ENCODE measurements at places on chromosomes 5 and 9. TPM values are rescaled to one million over a fixed set of nuclear protein-coding genes. Genes with fewer than 3 reads are reported as not detected.

- no peaks in the 10 kb centered on the region for H3K36me3 ChIP-seq
- H3K4me3 ChIP-seq: no peak overlapping the region
- no peaks in the 10 kb centered on the region for H3K27me3 ChIP-seq
- H3K27ac ChIP-seq: no peak overlapping the region
- H3K4me1 ChIP-seq: no peaks in the 10 kb centered on the region
Observed at GRCh38 chr5:8842971-8843551, 702.8 kb downstream of the SEMA5A start.

- no peak for DNase-seq
- H3K4me3 ChIP-seq: no peak overlapping the region
- no peak overlapping the region for H3K27ac ChIP-seq
- no peaks in the 10 kb centered on the region for H3K4me1 ChIP-seq
- H3K27me3 ChIP-seq: no peaks in the 10 kb centered on the region
- H3K36me3 ChIP-seq: no peaks in the 10 kb centered on the region
Observed at GRCh38 chr5:125874057-125874456, 549.2 kb upstream of the GRAMD2B start.

GRCh38 chr5:139063664-139064054, 134.5 kb downstream of the SIL1 start:
- H3K27me3 ChIP-seq: no peaks in the 10 kb centered on the region
- H3K36me3 ChIP-seq: no peaks in the 10 kb centered on the region
- no peak for DNase-seq
- H3K4me1 ChIP-seq: peaks cover 14% of the 10 kb centered on the region
- H3K27ac ChIP-seq: no peak overlapping the region
- no peak overlapping the region for H3K4me3 ChIP-seq

DNA sequence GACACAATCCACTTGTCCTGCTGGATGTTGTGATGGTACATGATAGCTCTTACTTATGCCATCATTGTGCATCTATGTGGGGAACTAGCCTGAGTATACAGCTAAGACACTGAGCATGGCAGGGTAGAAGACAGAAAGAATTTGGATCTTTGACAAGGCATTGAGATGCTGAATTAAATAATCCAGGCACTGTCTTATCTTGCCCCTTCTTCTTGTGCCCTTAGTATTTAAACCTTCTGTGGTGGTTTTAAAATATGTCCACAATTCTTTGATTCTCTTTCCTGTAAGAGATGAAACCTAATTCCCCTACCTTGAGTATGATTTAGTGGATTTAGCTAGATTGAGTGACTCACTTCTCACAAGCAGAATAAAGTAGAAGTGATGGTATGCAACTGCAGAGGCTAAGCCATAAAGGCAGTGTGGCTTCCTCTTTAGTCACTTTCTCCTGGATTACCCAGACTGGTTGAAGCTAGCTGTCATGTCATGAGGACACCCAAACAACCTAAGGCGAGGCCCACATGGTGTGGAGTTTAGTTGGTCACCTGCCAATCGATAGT, 174.0 kb upstream of the NREP start:
- DNase-seq: no peak
- H3K27ac ChIP-seq: no peak overlapping the region
- H3K36me3 ChIP-seq: no peaks in the 10 kb centered on the region
- H3K4me3 ChIP-seq: no peak overlapping the region
- no peaks in the 10 kb centered on the region for H3K4me1 ChIP-seq

DNA sequence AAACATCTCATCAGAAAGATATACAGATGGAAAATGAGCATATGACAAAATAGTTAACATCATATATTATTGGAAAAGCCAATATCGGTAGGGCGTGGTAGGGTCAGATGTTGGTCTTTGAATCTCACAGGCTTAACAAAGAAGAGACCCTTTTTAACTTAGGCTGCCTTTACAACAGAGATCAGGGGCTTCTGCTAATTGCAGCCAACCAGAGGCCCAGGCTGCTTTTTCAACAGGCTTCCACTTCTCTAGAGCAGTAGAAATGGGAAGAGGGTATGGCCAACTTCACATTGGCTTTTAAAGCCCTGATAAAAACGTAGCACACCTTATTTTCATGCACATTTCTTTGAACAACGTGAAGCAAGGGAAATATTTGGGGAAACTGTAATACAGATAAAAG, 764.3 kb upstream of the CTNND2 start:
- H3K27me3 ChIP-seq: no peaks in the 10 kb centered on the region
- DNase-seq: no peak
- H3K36me3 ChIP-seq: no peaks in the 10 kb centered on the region
- H3K4me3 ChIP-seq: no peak overlapping the region
- no peaks in the 10 kb centered on the region for H3K4me1 ChIP-seq

GRCh38 chr9:78831726-78832125, 534.8 kb downstream of the PSAT1 start:
- H3K4me1 ChIP-seq: no peaks in the 10 kb centered on the region
- H3K4me3 ChIP-seq: no peak overlapping the region
- H3K27ac ChIP-seq: no peak overlapping the region
- no peaks in the 10 kb centered on the region for H3K36me3 ChIP-seq
- H3K27me3 ChIP-seq: no peaks in the 10 kb centered on the region
- DNase-seq: no peak

- no peak for DNase-seq
- H3K27ac ChIP-seq: no peak overlapping the region
- H3K4me3 ChIP-seq: no peak overlapping the region
- peaks cover 4% of the 10 kb centered on the region for H3K27me3 ChIP-seq
- H3K4me1 ChIP-seq: no peaks in the 10 kb centered on the region
Observed at GRCh38 chr5:137595396-137596079, 96.4 kb upstream of the SPOCK1 start.

- DNase-seq: no peak
- no peak overlapping the region for H3K4me3 ChIP-seq
- H3K4me1 ChIP-seq: no peaks in the 10 kb centered on the region
- H3K27me3 ChIP-seq: no peaks in the 10 kb centered on the region
Observed at GRCh38 chr9:74369844-74370243, 127.3 kb upstream of the RORB start.

DNA sequence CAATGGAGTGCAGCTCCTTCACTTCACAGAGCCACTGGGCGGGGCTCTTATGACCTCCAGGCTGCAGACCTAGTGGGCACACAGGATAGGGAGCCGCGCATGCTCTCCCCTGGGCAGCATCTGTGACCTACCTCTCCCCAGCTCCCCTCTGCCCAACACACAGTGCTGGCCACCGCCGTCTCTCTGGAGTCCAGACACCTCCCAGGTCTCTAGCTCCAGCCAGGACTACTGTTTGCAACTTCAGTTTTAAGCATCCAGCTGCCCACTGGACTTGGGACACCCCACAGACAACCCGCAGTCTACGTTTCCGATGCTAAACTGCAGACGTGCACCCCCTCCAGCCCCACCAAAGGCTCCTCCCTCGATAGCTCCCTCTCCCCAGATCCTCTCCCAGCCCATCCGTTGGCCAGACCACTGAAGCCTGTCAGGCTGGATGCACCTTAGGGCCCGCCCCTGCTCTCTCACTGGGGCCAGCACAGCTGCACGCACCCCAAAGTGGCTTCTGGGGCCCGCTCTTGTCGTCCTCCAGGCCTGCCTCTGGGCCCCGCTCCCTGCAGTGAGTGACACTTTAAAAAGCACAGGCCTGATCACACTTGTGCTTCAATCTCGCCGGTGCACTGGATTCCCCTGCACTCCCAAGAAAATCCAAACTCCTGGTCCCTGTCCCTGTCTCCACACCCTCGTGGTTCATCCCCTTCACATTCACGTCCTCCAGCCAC, 11.3 kb downstream of the FLT4 start:
- no peak overlapping the region for H3K4me3 ChIP-seq
- no peaks in the 10 kb centered on the region for H3K4me1 ChIP-seq
- no peaks in the 10 kb centered on the region for H3K27me3 ChIP-seq
- H3K27ac ChIP-seq: no peak overlapping the region

- no peaks in the 10 kb centered on the region for H3K36me3 ChIP-seq
- no peak overlapping the region for H3K4me3 ChIP-seq
- no peak for DNase-seq
- no peaks in the 10 kb centered on the region for H3K4me1 ChIP-seq
Observed at GRCh38 chr5:128036950-128037349, 46.6 kb upstream of the SLC12A2 start.

- no peaks in the 10 kb centered on the region for H3K36me3 ChIP-seq
- no peak for DNase-seq
- no peaks in the 10 kb centered on the region for H3K4me1 ChIP-seq
- no peak overlapping the region for H3K27ac ChIP-seq
Observed at GRCh38 chr5:53335115-53335514, 145.3 kb upstream of the FST start.

DNA sequence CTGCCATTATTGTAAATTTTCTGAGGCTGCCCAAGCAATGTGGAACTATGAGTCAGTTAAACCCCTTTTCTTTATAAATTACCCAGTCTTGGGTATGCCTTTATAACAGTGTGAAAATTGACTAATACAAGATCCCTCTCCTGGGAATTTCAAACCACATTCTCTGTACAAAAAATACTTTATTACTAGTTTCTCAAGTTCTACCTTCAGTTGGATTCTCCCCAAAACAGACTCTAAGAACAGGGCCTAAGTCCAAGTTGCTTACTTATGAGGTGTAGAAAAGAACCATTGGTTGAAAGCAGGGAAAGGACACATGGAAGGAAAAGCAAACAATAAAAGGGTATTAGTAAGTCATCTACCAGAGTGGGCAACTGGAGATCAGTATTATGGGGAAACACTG, 343.2 kb downstream of the TMEM232 start:
- H3K4me1 ChIP-seq: no peaks in the 10 kb centered on the region
- H3K4me3 ChIP-seq: no peak overlapping the region
- H3K27me3 ChIP-seq: no peaks in the 10 kb centered on the region
- no peaks in the 10 kb centered on the region for H3K36me3 ChIP-seq
- no peak overlapping the region for H3K27ac ChIP-seq
- no peak for DNase-seq

DNA sequence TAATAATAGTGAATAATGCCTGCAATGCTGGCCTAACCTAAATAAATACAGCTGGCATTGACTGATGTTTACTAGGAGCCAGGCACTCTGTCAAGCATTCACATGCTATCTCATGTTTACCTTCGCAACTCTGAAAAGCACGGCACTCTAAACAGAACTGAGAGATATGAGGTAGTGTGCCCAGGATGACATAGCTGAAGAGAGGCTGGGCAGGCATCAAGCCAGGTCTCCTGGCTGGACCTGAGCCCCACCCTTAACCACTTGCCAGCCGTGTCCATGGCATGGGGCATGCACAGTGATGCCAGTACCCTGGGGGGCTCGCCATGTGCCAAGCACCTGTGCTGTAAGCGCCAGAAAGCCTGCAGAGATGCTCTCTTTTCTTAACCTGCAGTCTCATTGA, 119.4 kb upstream of the MVB12B start:
- no peak for DNase-seq
- H3K27me3 ChIP-seq: peaks cover 7% of the 10 kb centered on the region
- H3K27ac ChIP-seq: no peak overlapping the region
- H3K4me1 ChIP-seq: no peaks in the 10 kb centered on the region
- no peak overlapping the region for H3K4me3 ChIP-seq

- H3K27me3 ChIP-seq: no peaks in the 10 kb centered on the region
- no peaks in the 10 kb centered on the region for H3K36me3 ChIP-seq
- peak overlapping the region; percentile 5 for H3K27ac ChIP-seq
- peaks cover 12% of the 10 kb centered on the region for H3K4me1 ChIP-seq
- no peak overlapping the region for H3K4me3 ChIP-seq
Observed at GRCh38 chr5:142222866-142223558, 101.8 kb downstream of the SPRY4 start.

DNA sequence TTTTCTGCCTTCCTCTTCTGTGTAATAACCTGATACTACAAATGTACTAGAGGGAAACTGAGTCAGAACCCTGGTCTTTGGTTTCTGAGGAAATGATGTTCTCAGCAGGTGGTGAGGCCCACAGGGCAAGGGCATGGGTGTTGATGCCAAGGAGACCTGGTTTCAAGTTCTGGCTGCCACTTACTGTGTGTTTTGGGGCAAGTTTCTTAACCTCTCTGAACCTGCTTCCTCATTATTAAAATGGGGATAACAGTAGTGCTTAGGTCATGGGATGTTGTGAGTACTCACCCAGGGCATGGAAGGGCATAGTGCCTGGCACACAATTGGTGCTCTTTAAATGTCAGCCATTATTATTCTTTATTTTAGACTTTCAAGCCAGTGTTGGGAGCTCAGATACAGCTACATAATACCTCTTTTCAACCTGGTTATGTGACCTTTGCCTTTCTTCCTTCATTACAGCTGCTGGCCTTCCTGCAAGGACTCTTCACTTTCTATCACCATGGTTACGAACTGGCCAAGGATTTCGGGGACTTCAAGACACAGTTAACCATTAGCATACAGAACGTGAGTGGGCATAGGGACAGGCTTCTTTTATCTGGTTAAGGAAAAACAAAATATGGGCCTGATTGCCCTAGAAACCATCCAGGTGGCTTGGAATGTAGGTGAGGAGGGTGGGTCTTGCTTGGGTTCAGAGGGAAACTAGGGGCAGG, 131.5 kb downstream of the ARHGAP26 start:
- DNase-seq: no peak
- peaks cover 18% of the 10 kb centered on the region for H3K36me3 ChIP-seq
- no peak overlapping the region for H3K27ac ChIP-seq
- H3K4me1 ChIP-seq: no peaks in the 10 kb centered on the region
- no peak overlapping the region for H3K4me3 ChIP-seq

GRCh38 chr9:126862104-126862761, 1.8 kb downstream of the ZBTB34 start:
- peaks cover 30% of the 10 kb centered on the region for H3K4me1 ChIP-seq
- H3K27me3 ChIP-seq: no peaks in the 10 kb centered on the region
- no peak overlapping the region for H3K4me3 ChIP-seq
- no peaks in the 10 kb centered on the region for H3K36me3 ChIP-seq
- DNase-seq: peak; percentile 46
- peak overlapping the region; percentile 96 for H3K27ac ChIP-seq

The GABRA1 gene
- 7.9 TPM for total RNA-seq

The GAS1 gene
- total RNA-seq: 4.8 TPM

The LCN1 gene
- not detected for total RNA-seq

The CDKN2B-AS1 gene
- total RNA-seq: 46.0 TPM

The OR1K1 gene
- total RNA-seq: not detected

All from transverse colon (tissue), 4 donors.